Stimulated activated CD8-positive, alpha-beta memory T cell treated with anti-CD3 and anti-CD28 coated beads, Interleukin-4, amount 100 ng/mL, for 1 hour (primary cell): ENCODE measurements at places on chromosomes 4 and X.

- DNase-seq = no peak
Measured at GRCh38 chr4:8342651-8343261, 73.2 kb downstream of the HTRA3 start.

- DNase-seq = no peak
Measured at GRCh38 chrX:71636438-71637252, 18.3 kb upstream of the CXCR3 start.

- DNase-seq = no peak
Measured at GRCh38 chrX:123256378-123256777, 72.3 kb downstream of the GRIA3 start.

DNA sequence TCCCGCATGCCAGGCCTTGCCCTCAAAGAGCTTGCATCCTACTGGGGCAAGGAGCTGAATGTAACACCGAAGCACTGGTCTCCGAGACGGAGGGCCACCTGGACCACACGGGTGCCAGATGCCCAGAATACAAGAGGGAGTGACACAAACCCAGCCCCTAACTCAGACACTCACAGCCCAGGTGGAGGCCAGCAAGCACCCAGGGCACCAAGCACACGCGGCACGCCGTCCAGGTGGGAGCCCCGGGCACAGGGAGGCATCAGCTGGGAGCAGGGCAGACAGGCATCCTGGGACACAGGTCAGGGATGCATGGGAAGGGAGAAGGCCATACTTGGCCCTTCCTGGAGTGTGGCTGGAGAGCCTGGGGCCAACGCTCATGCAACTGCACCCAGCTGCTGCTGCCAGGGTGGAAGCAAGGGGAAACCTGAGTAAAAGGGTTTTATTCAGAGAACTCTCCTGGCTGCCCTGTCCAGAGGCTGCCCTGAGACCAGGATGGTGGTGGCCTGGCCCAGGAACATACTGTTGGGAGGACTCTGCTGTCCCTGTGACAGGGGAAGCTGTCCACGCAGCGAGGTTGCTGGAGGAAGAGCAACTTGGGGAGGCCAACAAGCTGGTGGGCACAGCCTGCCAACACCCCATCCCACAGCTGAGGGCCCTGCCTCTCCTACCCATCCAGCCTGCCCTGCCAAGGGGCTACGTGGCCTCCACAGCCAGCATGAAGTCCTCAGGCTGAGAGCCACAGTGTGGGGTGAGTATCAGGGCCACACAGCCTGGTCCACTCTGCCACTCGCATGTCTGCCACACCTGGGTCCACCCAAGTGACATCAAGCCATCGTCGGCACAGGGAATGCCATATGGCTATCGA lies 22.2 kb upstream of the PPP2R2C start:
- no peak for DNase-seq

DNA sequence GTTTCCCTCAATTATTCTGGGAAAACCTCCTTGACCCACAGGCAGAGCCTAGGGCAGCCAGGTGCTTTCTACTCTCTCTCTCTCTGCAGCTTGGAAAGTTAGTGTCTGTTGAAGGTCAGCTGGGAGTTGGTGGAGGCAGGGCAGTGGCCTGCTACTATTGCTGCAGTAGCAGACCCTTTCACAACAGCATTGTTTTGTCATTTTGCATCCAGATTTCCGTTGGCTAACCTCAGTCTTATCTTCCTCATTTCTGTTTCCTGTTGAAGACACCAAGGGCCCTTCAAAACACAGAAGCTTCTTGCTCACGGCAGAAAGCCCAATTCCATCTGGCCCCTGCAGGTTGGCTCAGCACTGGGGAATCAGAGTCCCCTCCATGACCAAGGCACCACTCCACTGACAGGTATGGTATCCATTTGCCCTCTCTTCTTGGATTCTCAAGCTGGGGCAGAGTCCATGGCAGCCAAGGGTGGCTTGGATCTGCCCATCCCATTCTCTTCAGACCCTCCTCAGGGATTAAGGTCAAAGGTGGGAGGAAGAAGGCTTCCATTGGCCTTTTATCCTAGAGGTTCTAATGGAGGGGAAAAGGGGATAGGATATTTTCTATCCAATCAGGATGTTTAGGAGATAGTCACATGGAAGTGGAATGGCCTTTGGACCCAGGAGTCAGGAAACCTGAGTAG lies 24.6 kb downstream of the VSIG4 start:
- DNase-seq = no peak

- no peak for DNase-seq
Measured at GRCh38 chrX:15310117-15310516, 5.3 kb downstream of the ASB11 start.

GRCh38 chrX:46687619-46688018 lies 71.3 kb downstream of the SLC9A7 start:
- DNase-seq = no peak

- no peak for DNase-seq
Measured at GRCh38 chrX:7145454-7145853, 2.1 kb upstream of the STS start.

DNA sequence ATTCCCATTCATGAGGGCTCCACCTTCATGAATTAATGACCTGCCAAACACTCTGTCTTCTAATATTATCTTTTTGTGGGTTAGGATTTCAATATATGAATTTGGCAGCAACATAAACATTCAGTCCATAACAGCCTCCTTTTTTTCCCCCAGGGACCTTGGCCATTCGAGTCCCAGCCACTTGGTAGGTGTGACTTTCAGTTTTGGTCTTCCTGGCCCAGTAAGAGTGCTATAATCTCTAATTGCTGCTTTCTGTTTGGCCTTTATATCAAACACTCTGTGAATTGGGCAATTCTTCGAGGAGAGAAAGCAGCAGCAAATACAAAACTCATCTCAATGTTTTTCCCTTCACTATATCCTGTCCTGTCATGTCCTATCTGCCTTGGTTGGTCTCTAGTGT lies 12.4 kb upstream of the RADX start:
- DNase-seq = no peak
